ENCODE measurements at places on chromosomes 16 and 17.

DNA sequence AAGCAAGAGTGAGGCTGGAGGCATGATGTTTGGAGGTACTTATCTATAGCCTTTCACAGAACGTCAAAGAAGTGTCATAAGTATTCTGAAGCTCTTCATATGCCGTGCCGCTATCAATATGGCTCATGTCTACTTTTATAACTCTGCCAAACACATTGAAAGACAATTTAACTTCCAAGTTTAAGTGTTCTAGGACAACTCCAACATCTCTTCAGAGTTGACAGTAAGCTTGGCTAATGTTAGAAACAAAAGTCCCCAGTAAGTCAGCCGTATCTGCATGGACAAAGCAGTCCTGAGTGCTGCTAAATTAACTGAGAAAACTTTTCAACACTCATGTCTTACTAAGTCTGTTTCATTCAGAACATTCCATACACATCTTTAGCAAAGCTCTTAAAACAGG lies 32.2 kb downstream of the GRB2 start:
- peaks cover 55% of the 10 kb centered on the region for H3K4me1 ChIP-seq
- H3K36me3 ChIP-seq = peaks cover 39% of the 10 kb centered on the region
- DNase-seq = no peak
- no peaks in the 10 kb centered on the region for H3K27me3 ChIP-seq

DNA sequence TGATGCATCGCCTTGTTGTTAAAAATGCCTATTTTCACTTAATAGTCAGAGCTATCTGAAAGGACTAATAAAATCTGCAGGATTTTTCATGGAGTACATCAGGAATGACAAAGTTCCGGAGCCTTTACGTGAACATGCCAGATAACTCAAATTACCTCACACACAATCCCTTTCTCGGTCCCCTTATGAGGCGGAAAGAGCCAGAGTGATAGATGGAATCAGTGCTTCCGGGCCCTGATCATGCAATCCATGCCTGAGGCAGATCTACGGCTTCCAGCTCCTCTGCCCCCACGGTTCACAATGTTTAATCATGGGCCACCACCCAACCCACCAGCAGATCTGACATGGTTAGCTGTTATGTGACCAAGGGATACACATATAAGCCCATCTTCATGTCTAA lies 17.0 kb downstream of the VPS53 start:
- H3K27me3 ChIP-seq = no peaks in the 10 kb centered on the region
- H3K36me3 ChIP-seq = peaks cover 41% of the 10 kb centered on the region
- H3K27ac ChIP-seq = no peak overlapping the region
- no peaks in the 10 kb centered on the region for H3K4me1 ChIP-seq
- no peak for DNase-seq
- H3K4me3 ChIP-seq = no peak overlapping the region

- H3K4me1 ChIP-seq = no peaks in the 10 kb centered on the region
- H3K36me3 ChIP-seq = peaks cover 2% of the 10 kb centered on the region
- no peak for DNase-seq
- H3K4me3 ChIP-seq = no peak overlapping the region
Observed at GRCh38 chr17:71580220-71580619, 540.6 kb upstream of the SOX9 start.

DNA sequence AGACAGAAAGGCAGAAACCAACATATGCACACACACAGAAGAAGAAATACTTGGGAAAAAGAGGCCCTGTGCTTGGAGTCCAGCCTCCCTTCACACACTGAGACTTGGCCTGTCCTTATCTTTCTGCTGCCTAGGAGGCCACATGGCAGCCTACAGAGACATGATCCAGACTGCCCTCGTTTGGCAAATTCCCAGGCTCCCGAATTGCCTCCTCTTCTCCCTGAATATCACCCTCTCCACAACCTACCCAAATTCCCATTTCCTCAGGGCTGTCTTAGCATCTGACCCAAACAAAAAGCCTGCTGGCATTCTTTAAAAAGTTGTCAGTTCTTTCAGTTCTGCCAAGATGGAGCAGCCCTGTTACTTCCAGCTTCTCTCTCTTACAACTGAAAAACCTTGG lies 59.8 kb downstream of the DNAH17 start:
- peaks cover 15% of the 10 kb centered on the region for H3K27me3 ChIP-seq
- H3K4me3 ChIP-seq = no peak overlapping the region
- no peak overlapping the region for H3K27ac ChIP-seq
- no peaks in the 10 kb centered on the region for H3K4me1 ChIP-seq
- no peaks in the 10 kb centered on the region for H3K36me3 ChIP-seq

- no peak for DNase-seq
- no peaks in the 10 kb centered on the region for H3K27me3 ChIP-seq
- H3K36me3 ChIP-seq = peaks cover 55% of the 10 kb centered on the region
- H3K27ac ChIP-seq = no peak overlapping the region
Observed at GRCh38 chr17:2995377-2995776, 68.0 kb downstream of the OR1D5 start.

DNA sequence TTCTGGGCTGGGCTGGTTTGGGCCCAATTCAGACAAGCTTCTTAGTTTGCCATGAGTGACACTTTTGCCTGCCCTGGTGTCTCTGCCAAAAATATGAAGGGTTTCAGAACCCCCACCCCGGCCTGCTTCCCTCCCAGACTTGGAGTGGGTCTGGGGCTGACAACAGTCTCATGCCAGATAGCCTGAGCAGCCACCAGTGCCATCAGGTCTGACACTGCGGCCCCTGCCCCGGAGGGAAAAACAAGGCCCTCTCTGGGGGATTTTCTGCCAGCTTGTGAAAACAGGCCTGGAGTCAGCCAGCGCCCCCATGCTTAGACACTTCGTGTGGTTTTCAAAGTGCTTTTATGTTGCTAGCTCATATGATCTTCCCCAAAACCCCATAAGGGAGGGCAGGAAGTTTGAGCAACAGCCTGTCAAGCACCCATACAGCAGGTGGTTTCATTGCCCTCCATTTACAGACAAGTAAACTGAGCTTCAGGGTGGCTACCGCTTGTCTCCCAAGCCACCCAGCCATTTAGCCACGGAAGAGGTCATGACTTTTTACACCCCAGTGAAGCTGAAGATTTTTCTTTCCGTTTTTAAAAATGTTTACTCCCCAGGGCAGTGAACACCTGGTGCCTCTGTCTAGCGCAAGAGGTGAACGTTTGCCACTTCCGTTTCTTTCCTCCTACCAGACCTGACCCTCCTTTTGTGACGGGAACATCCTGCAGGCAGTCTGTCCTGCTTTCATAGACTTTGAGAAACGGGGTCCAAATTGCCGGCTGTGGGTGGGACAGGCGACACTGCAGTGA lies 300.6 kb downstream of the SEC14L1 start:
- peaks cover 96% of the 10 kb centered on the region for H3K4me1 ChIP-seq
- H3K36me3 ChIP-seq = peaks cover 36% of the 10 kb centered on the region
- H3K27me3 ChIP-seq = no peaks in the 10 kb centered on the region
- peak overlapping the region; percentile 52 for H3K4me3 ChIP-seq

DNA sequence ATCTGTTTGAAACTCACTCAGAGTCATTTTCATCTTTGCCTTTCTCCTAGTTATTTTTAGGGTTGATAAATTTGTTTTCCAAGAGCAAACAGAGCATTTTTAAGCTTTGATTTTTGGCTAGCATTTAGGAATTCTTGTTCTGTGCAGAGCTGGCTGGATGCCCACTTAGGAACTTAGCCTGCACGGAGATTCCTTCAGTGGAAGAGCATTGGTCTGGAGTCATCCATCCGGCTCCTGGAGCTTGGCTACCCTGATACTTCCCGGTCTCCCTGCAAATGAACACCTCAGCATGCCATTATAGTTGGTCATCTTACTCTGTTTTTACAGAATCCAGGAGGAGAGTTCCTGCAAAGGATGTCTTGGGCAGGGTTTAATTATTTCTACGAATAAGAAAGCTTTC lies 57.1 kb downstream of the SPECC1 start:
- H3K27ac ChIP-seq = no peak overlapping the region
- H3K36me3 ChIP-seq = peaks cover 2% of the 10 kb centered on the region
- H3K4me1 ChIP-seq = no peaks in the 10 kb centered on the region
- H3K27me3 ChIP-seq = peaks cover 9% of the 10 kb centered on the region
- H3K4me3 ChIP-seq = no peak overlapping the region
- no peak for DNase-seq

DNA sequence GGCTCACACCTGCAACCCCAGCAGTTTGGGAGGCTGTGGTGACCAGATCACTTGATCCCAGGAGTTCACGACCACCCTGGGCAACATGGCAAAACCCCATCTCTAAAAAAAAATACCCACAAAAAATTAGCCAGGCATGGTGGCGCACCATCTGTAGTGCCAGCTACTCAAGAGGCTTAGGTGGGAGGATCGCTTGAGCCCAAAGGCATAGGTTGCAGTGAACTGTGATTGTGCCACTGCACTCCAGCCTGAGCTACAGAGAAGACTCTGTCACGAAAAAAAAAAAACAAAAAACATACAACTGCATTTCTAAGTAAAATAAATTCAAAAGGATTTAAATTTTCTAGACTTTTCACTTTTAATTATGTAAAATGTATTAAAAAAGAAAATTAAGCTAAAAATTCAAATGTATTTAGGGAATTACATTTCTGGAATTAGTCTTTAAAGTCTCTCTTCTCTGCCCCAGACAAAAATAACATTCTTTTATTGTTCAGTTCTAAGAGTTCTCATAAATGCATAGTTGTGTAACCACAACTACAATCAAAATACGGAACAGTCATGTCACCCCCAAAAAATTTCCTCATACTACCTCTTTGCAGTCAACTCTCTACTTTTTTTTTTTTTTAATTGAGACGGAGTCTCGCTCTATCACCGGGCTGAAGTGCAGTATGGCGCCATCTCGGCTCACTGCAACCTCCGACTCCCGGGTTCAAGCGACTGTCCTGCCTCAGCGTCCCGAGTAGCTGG lies 14.1 kb downstream of the FAM222B start:
- DNase-seq = no peak
- H3K4me3 ChIP-seq = no peak overlapping the region
- H3K27me3 ChIP-seq = no peaks in the 10 kb centered on the region
- no peak overlapping the region for H3K27ac ChIP-seq

- H3K36me3 ChIP-seq = peaks cover 37% of the 10 kb centered on the region
- H3K4me1 ChIP-seq = peaks cover 53% of the 10 kb centered on the region
- H3K4me3 ChIP-seq = peak overlapping the region; percentile 82
- no peaks in the 10 kb centered on the region for H3K27me3 ChIP-seq
- peak; percentile 35 for DNase-seq
Observed at GRCh38 chr16:22188595-22189442, 17.3 kb upstream of the EEF2K start.

- no peaks in the 10 kb centered on the region for H3K27me3 ChIP-seq
- peak overlapping the region; percentile 21 for H3K4me3 ChIP-seq
- no peak overlapping the region for H3K27ac ChIP-seq
- peaks cover 44% of the 10 kb centered on the region for H3K4me1 ChIP-seq
Observed at GRCh38 chr17:74457146-74457819, 9.2 kb upstream of the CD300A start.

DNA sequence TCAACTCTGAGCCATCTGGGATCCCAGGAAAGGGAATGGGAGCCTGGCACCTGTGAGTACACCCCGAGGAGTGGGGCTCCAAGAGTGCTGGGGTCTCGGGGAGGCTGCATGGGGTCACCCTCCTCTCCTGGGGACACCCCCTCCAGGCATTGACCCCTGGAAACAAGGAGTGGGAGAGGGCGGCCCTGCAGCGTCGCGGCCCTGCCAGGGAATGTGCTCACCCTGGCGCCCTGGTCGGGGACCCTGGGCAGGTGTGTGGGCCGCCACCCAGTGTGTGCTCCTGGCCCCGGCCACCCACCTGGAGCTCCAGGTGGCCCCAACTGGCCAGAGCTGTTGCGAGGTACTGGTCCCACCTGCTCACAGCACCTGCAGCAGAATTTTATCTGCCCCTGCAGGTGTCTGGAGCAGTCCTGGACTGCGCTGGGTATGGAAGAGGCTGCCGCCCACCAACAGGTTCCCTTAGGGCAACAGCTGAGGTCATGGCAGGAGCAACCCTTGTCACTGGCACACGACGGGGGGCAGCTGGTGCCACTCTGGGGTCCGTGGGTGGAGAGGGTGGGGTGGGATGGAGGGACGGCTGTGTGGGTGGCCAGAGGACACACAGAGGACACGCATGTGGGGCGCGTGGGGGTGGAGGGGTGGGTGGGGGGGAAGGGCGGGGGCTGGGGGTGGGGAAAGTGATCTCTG lies 5.4 kb upstream of the PABPN1L start:
- peaks cover 5% of the 10 kb centered on the region for H3K36me3 ChIP-seq
- peaks cover 27% of the 10 kb centered on the region for H3K27me3 ChIP-seq
- DNase-seq = no peak

- peak overlapping the region; percentile 99 for H3K27ac ChIP-seq
- peaks cover 83% of the 10 kb centered on the region for H3K4me1 ChIP-seq
- peaks cover 20% of the 10 kb centered on the region for H3K36me3 ChIP-seq
- no peak for DNase-seq
Observed at GRCh38 chr16:17370731-17371285, 100.0 kb downstream of the XYLT1 start.

GRCh38 chr16:88487920-88488851 lies 35.1 kb downstream of the ZFPM1 start:
- no peaks in the 10 kb centered on the region for H3K27me3 ChIP-seq
- DNase-seq = no peak
- H3K36me3 ChIP-seq = peaks cover 25% of the 10 kb centered on the region
- no peak overlapping the region for H3K4me3 ChIP-seq
- peak overlapping the region; percentile 46 for H3K27ac ChIP-seq
- peaks cover 13% of the 10 kb centered on the region for H3K4me1 ChIP-seq

GRCh38 chr17:53270936-53271335 lies 551.8 kb upstream of the KIF2B start:
- H3K27me3 ChIP-seq = no peaks in the 10 kb centered on the region
- H3K36me3 ChIP-seq = no peaks in the 10 kb centered on the region
- H3K4me1 ChIP-seq = no peaks in the 10 kb centered on the region
- H3K27ac ChIP-seq = no peak overlapping the region

GRCh38 chr16:69057400-69058378 lies 47.8 kb upstream of the HAS3 start:
- peaks cover 13% of the 10 kb centered on the region for H3K36me3 ChIP-seq
- no peaks in the 10 kb centered on the region for H3K27me3 ChIP-seq
- no peaks in the 10 kb centered on the region for H3K4me1 ChIP-seq
- DNase-seq = no peak
- H3K27ac ChIP-seq = no peak overlapping the region

- H3K36me3 ChIP-seq = peaks cover 8% of the 10 kb centered on the region
- no peak overlapping the region for H3K4me3 ChIP-seq
- peak overlapping the region; percentile 84 for H3K27ac ChIP-seq
- DNase-seq = no peak
Observed at GRCh38 chr16:84714028-84714427, 14.2 kb downstream of the USP10 start.

DNA sequence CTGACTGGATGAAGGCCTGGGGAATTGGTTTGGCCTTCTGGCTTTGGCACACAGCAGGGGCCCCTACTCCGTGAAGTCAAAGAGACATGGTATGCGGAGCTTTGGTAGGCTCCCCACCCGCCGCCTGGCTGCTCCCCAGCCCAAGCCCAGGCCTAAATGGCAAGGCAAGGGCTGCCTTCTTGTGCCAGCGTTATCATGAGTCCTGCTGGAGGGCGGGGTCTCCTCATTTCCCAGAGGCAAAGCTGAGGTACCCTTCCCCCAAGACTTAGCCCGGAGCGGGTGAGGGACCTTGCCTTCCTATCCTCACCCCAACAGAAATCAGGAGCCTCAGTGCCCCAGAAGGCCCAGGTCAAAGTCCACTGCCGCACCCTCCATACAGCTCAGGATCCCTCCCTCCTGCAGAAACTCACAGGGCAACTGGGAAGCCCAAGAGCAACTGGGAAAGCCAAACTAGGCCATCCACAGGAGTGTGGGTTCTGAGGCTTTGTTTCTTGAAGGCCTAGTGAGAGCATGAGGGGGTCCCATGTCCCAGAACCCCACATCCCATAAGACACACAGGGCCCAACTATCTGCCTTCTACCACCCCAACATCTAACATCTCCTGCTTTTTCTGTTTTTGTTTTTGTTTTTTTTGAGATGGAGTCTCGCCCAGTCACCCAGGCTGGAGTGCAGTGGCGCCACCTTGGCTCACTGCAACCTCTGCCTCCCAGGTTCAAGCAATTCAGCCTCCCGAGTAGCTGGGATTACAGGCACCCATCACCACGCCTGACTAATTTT lies 9.3 kb downstream of the PGAP3 start:
- DNase-seq = no peak
- peak overlapping the region; percentile 25 for H3K4me3 ChIP-seq
- peaks cover 14% of the 10 kb centered on the region for H3K36me3 ChIP-seq
- H3K27me3 ChIP-seq = no peaks in the 10 kb centered on the region
- H3K27ac ChIP-seq = peak overlapping the region; percentile 98
